ENCODE measurements at places on chromosomes 13 and 19.

DNA sequence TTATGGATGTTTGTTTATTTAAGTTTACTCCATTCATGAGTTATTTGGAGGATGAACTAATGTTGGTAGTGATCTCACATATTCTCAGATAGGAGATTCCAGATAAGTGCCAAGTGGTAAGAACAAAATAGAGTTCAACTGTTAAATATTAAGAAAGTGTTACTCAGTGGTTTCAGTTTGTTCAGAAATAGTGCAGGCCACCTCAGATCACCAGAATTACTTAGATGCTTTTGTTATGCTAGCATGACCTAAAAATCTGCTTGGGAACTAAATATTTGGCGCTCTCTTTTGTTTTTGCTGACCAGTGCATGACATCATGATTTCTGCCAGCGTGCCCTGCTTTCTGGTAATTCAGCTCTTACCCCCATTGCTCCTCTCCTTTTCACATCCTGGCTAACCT is 15.6 kb downstream of the CLDN10 start:
- no peak for DNase-seq

DNA sequence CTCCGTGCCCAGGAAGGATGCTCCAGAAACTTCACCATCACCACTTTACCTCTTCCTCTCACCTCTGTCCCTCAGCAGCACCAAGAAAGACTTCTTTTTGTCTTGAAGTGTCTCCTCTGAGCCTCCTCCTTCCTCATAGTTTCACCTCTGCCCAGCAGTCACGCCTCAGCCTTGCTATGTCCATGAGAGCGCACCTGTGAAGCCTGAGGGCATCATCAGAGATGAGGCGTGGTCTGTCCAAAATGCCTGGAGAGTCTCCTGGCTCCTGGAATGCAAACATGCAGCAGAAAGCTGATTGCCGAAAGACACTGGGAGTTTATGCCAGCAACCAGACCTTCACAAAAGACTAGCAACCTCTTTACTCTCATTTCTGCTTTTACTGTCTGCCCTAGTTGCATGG is 336.6 kb downstream of the TEX29 start:
- DNase-seq = no peak

GRCh38 chr13:22235950-22236290 is 565.0 kb downstream of the FGF9 start:
- no peak for DNase-seq

DNA sequence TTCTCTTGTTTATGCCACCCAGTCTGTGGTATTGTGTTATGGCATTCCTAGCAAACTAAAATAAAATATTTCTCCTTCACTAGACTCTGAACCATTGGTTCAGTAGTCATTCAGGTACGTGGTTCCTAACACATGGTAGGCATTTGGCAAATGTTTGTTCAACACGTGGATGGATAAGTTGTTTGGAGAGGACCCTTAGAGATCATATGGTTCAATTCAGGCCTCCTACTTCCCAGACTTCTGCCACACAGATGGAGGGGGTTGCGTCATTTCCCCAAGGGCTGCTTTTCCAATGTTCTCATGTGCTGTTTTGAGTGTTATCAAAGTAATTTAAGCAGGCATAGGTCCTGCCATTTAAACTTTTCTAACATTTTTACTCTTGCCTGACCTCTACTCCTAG is 6.7 kb downstream of the CXCL17 start:
- DNase-seq = no peak

GRCh38 chr13:40639221-40639681 is 27.2 kb downstream of the FOXO1 start:
- DNase-seq = no peak

- DNase-seq = no peak
These were observed 29.9 kb upstream of the F7 start for GRCh38 chr13:113075711-113076110.

DNA sequence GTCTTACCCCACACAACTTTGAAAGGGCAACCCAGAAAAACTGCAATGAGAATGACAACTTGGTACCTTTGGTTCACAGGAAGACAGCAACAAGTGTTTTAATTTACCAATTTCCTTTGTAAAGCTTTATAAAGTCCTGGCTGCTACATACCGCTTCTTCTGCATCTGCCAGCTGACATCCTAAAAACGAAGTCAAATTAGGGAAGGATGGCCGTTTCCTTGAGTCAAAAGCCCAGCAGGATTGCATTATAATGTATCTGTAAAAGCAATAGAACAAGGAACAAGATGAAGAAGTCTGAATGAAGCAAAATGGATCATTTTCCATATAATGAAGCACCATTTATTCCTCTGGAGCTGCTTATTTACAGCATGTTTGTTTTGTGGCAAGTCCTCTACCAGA is 25.8 kb upstream of the URAD start:
- DNase-seq = no peak

DNA sequence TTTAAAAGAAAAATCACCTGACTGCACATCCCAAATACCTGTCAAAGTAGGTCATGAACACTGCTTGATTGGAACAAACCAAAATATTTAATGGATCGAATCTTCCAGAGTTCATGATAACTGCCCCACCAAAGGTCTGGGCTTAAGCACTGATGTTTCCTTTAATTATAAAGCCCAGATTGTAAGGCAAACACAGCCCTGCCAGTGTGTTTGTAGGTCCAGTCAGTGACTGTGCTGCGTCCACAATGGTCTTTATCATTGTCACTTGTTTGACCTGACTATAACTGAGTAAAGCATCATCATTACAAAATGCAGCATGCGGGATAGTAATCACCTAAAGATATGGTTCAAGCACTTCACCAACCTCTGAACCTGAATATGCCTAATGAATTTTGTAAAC is 63.3 kb downstream of the IRS2 start:
- DNase-seq = no peak

- DNase-seq = no peak
These were observed 7.8 kb downstream of the ZNF600 start for GRCh38 chr19:52778811-52779210.

DNA sequence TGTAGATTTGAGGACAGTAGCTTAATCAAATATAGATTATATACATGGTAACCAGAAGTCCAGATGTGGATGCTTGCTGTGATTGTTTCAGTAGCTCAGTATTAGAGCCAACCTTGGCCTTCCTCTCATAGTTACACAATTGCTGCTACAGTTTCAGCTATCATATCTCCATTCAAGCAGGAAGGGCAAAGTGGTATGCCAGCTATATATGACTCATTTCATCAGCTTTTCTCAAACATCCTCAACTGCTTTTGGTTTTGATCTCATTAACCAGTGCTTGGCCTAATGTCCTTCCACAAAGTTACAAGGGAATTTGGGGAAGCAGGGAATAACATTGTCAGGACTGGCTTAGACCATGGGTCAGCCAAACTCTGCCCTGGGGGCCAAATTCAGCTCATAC is 73.0 kb upstream of the MAB21L1 start:
- DNase-seq = no peak

GRCh38 chr13:60836821-60837220 is 439.8 kb downstream of the TDRD3 start:
- no peak for DNase-seq

DNA sequence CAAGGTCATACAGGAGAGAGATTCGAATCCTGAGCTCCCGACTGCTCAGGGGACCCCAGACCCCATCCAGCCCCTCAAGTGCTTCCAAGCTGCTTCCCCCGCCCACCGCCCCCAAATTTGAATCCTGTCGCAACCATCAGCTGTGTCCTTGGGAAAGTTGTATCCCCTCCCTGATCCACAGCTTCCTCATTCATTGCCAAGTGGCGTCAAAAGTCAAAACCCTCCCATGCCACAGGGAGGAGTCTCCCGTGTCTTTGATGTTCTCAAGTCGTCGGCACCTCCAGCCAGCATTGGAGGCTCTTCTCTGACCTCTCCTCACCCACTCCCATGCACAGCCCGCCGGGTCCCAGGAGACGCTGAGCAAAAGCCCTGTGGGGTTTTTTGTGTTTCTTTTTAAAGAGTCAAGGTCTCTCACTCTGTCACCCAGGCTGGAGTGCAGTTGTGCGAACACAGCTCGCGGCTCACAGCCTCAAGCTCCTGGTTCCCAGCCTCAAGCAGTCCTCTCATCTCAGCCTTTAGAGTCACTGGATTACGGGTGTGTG is 2.8 kb upstream of the IFI30 start:
- no peak for DNase-seq

DNA sequence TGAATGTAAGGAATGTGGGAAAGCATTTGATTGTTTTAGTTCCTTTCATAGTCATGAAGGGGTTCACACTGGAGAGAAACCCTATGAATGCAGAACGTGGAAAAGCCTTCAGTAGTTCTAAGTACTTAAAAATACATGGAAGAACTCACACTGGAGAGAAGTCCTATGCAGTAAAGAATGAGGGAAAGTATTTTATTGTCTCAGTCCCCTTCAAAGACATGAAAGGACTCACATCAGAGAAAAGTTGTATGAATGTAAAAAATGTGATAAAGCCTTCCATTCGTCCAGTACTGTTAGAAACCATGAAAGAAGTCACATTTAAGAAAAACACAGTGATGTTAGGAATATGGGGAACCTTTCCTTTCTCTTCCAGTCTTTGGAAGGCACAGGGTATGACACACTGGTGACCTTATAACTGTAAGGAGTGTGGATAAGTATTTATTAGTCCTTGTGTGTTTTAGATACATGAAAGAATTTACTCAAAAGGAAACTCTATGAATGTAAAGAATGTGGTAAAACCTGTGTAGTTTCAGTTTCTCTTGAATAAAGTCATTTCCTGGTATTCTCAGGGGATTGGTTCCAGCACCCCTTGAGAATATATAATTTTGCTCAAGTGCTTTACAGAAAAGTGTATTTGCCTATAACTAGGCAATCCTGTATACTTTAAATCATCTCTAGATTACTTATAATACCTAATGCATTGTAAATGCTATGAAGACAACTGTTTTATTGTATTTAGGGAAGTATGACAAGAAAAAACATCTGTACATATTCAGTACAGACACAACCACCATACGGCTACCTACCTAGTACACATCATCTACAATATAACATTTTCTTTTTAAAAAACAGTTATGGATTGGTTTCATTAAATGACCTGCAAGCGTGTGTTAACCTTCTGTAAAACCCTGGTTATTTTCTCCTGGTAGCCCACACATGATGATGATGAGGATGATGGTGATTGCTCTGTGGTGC is 52.8 kb downstream of the ZNF823 start:
- no peak for DNase-seq

- DNase-seq = no peak
These were observed 2166.4 kb downstream of the PCDH9 start for GRCh38 chr13:65063753-65064152.

DNA sequence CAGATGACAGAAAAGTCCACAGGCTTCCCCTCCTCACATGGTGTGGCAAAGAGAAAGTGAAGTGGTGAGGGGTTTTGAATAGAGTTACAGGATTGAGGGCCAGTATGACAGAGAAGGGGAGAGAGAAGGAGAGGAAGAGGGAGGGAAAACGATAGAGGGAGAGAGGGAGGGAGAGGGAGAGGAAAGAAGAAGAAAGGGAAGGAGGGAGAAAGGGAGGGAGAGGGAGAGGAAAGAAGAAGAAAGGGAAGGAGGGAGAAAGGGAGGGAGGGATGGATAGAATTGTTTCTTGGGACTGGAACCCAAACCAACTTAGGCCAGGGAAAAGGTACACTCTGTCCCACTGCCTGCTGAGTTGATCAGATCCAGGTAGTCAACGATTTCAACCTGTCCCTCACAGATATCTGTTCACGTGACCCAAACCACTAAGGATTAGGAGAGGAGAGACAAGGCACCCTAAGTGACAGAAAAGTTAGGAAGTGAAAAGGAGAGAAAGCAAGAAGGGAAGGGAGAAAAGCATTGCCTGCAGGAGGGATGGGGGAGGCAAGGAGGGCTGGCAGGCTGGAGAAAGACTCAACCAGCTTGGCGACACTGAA is 8.1 kb upstream of the IGFL3 start:
- DNase-seq = no peak

GRCh38 chr19:45767881-45768654 is 984 bp downstream of the SIX5 start:
- no peak for DNase-seq

- peak; percentile 43 for DNase-seq
These were observed 180.6 kb downstream of the FOXO1 start for GRCh38 chr13:40485611-40486517.

- DNase-seq = no peak
These were observed 42.0 kb upstream of the IPO5 start for GRCh38 chr13:97911311-97912138.

DNA sequence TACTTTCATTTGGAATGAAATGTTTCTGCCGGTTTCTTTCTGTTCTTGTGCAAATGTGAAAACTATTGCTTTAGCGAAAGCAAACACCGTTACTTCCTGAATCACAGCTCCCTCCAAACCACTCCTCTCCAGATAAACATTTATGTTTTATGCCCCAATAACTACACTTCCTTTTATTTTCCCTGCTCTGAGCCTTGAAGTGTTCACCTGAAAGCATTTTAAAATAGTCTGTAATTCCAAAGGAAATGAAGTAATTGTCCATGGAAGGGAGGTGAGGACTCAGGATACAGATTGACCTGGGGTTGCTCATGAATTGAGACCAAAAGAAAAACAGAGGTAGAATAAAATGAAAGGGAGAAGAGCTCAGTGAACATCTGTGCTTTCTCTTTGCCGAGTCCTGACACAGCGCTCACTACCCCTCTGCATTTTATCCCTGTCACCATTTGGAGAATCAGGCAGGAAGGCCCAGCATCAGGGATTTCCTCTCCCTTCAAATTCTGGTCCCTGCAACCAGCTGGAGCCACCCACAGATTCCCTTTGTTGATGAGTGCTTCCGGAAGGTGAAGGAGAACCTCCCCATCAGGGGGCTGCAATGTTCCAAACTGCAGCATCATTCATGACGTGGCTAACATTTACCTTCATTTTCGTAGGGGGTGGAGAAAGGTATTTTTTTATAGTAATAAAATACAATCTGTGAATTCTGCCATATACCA is 171.9 kb downstream of the ITGBL1 start:
- no peak for DNase-seq

DNA sequence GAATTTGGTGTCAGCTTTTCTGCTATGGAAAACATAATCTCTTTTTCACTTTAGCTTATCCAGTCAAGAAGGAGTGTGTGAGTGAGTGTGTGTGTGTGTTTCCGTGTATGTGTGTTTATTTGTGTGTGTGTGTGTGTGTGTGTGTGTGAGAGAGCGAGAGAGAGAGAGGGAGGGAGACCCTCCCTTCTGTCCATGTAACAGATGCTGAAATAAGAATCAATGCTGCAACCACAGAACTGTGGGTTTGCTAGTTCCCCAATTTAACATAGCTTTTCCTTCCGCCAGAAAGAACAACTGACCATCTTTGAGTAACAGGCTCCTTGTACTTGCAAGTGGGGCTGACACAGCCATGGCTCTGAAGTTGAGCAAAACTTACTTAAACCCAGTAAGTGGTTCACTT is 5.2 kb downstream of the LCP1 start:
- no peak for DNase-seq

- no peak for DNase-seq
These were observed 1.5 kb upstream of the ECSIT start for GRCh38 chr19:11530432-11530831.

All from stimulated activated CD4-positive, alpha-beta T cell treated with anti-CD3 and anti-CD28 coated beads, Interleukin-15, amount 100 ng/mL, for 1 hour (primary cell).